Nasal cavity respiratory epithelium epithelial cell of viscerocranial mucosa (primary cell): ENCODE measurements at places on chromosomes 11 and 22. TPM values are rescaled to one million over a fixed set of nuclear protein-coding genes. Genes with fewer than 3 reads are reported as not detected.

Gene PTPRCAP
- 0.28 TPM in 1 of 2 replicates, not detected in the other for total RNA-seq

Gene GCAT
- 8.5 and 31.8 TPM in 2 replicates for total RNA-seq

Gene TYR
- not detected in 2 replicates for total RNA-seq

Gene RASD2
- total RNA-seq = under 0.01 and 0.14 TPM in 2 replicates

Gene KIAA1671
- total RNA-seq = 20.2 and 52.9 TPM in 2 replicates

Gene KLHDC7B
- total RNA-seq = 1.0 and 3.9 TPM in 2 replicates

Gene ANKK1
- total RNA-seq = 0.68 and 2.3 TPM in 2 replicates

Gene TNNT3
- total RNA-seq = 1.3 TPM in 1 of 2 replicates, not detected in the other

Gene OR56A1
- total RNA-seq = not detected in 2 replicates

Gene MMP1
- total RNA-seq = 3.2 and 150 TPM in 2 replicates

Gene SERPIND1
- total RNA-seq = not detected in 2 replicates

Gene YPEL1
- under 0.01 and 0.21 TPM in 2 replicates for total RNA-seq

Gene NXPE4
- not detected in 2 replicates for total RNA-seq

Gene JAML
- total RNA-seq = not detected in 2 replicates

Gene TMEM225
- not detected in 2 replicates for total RNA-seq

Gene RAG1
- total RNA-seq = 0.68 and 1.8 TPM in 2 replicates

Gene LRP5
- total RNA-seq = 20.8 and 87.1 TPM in 2 replicates

Gene GLYAT
- not detected in 2 replicates for total RNA-seq

Gene TMPRSS13
- total RNA-seq = 3.6 and 6.8 TPM in 2 replicates

Gene BTBD18
- not detected in 2 replicates for total RNA-seq

Gene CD59
- total RNA-seq = 95.3 and 376 TPM in 2 replicates

Gene TSPAN32
- total RNA-seq = not detected in 2 replicates

Gene SLC22A25
- not detected in 2 replicates for total RNA-seq

Gene FOLR2
- total RNA-seq = not detected in 2 replicates

Gene CARD10
- total RNA-seq = 15.7 and 20.4 TPM in 2 replicates

Gene SMTNL1
- total RNA-seq = not detected in 2 replicates

Gene C11orf65
- 1.2 and 2.1 TPM in 2 replicates for total RNA-seq

Gene UBASH3B
- total RNA-seq = 11.6 and 17.2 TPM in 2 replicates

Gene POTEH
- total RNA-seq = not detected in 2 replicates

Gene RCOR2
- 1.7 and 4.7 TPM in 2 replicates for total RNA-seq

Gene CCDC89
- 0.14 TPM in 1 of 2 replicates, not detected in the other for total RNA-seq

Gene SCGB1D2
- not detected in 2 replicates for total RNA-seq

Gene MIAT
- total RNA-seq = 0.34 and 0.57 TPM in 2 replicates

Gene OR51I1
- not detected in 2 replicates for total RNA-seq

Gene CDHR5
- total RNA-seq = not detected in 2 replicates

Gene KRTAP5-7
- total RNA-seq = not detected in 2 replicates

Gene SLC22A12
- not detected in 2 replicates for total RNA-seq

Gene CASP1
- total RNA-seq = 29.7 and 77.0 TPM in 2 replicates

Gene OPCML
- not detected in 2 replicates for total RNA-seq

Gene DTX4
- 1.7 and 14.5 TPM in 2 replicates for total RNA-seq

Gene HEPACAM
- total RNA-seq = not detected in 2 replicates

Gene IL10RA
- under 0.01 TPM in 2 replicates for total RNA-seq

Gene SNX32
- total RNA-seq = 0.68 and 1.2 TPM in 2 replicates

Gene CD3G
- not detected in 2 replicates for total RNA-seq

Gene GGTLC2
- not detected in 2 replicates for total RNA-seq

Gene PANX2
- 0.68 and 1.4 TPM in 2 replicates for total RNA-seq

Gene FLRT1
- total RNA-seq = 0.14 and 0.34 TPM in 2 replicates

Gene LMO2
- total RNA-seq = 0.34 and 0.93 TPM in 2 replicates

Gene OR5A1
- total RNA-seq = not detected in 2 replicates

Gene F2
- total RNA-seq = under 0.01 and 0.07 TPM in 2 replicates
